ENCODE measurements at places on chromosomes 3 and 15.

- DNase-seq, result no peak
Measured at GRCh38 chr15:31398677-31399301, 72.2 kb downstream of the KLF13 start.

DNA sequence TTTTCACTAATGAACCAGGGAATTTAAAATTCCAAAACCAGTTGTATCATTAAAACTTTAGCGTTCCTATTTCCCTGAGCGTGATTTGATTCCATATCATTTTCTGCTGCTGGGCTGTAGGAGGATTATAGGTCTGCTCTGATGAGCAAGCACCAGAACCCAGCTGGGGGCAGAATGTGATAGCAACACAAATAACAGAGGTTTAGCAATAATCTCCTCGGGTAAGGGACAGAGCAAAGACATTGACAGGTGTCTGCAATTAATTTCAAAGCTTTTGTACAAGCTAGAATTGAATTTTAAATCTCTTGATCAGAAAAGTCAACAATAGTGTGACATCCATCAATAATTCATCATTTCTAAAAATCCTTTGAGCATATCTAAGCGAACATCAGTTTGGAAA lies 163.4 kb upstream of the RAP2B start:
- no peak for DNase-seq

DNA sequence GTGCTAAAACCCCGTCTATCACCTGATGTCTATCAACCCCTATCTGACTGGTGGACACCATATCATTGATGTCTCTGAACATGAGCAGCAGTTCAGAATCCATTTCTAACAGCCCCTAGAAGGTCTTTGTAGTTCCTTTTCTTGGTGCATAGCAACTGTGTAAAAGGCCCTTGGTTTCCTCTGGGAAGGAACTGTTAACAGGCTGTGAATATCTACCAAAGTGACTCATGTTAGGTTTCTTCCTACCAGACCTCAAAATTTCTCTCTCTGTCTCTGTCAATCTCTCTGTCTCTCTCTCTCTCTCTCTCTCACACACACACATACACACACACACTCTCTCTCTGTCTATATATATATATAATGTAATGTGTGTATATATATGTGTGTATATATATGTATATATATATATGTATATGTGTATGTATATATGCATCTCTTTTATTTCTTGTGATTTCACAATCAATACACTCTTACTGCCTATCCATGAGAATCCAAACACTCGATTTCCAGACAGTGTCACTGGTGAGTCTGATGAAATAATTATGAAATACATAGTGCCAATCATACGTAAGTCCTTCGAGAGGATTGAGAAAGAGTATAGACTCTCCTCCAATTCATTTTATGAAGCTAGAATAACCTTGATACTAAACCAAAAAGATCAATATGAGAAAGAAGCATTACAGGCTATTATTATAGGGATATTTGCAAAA lies 335.9 kb upstream of the SLCO3A1 start:
- no peak for DNase-seq

- no peak for DNase-seq
Measured at GRCh38 chr15:47394286-47394809, 323.0 kb upstream of the SEMA6D start.

GRCh38 chr15:73858062-73858461 lies 15.3 kb upstream of the TBC1D21 start:
- no peak for DNase-seq

DNA sequence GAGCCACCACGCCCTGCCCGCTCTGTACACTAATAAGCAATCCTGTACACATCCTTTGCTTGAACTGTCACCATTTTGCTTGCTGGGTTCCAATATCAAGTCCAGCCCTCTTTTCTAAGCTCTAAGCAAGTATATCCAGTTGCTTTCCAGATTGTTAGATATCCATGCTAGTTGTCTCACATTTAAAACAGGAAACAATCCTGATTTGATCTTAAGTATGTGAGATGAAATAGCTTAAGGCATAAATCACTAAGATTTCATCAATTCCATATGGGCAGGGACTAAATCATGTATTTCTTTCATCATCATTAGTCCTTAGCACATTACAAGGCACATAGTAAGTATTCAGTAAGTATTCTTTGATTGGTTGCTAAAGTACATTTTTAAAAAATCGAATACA lies 16.2 kb downstream of the ATP11B start:
- DNase-seq, result no peak

GRCh38 chr15:93152951-93153350 lies 63.9 kb upstream of the RGMA start:
- no peak for DNase-seq

- DNase-seq, result no peak
Measured at GRCh38 chr15:32918547-32918946, 200.7 kb downstream of the GREM1 start.

DNA sequence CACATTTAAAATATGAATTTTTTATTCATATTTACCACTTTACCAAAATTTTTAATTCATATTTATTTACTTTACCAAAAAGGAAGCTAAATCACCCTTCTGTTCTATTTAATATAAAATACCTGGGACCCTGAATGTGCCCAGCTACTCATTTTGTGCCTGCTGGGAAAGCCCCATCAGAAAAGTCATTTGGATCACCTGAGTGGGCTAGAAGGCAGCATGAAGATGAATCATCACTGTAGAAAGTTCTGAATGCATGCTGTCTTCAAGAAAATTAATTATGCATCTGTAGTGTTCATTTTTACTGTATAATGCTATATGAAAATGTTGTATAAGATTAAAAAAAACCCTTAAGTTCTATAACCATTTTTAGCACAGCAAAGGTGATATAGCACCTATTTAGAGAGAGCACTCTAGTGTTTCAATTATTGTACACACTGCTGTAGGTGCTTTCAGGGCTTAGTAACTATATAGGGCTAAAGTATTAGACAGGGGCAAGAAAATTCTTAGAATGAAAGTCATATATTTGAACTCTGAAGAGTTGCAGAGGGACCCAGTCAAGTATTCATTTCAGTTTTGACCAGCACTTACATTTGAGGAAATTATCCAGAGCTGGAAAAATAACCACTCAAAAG lies 175.1 kb downstream of the NFKBIZ start:
- DNase-seq, result no peak
